GM19239 (cell line): ENCODE measurements at places on chromosomes 16 and 17.

- DNase-seq: no peak
These were observed 56.1 kb upstream of the TOX3 start for GRCh38 chr16:52603015-52603414.

GRCh38 chr16:3949946-3950342 lies 69.4 kb upstream of the CREBBP start:
- DNase-seq: no peak

DNA sequence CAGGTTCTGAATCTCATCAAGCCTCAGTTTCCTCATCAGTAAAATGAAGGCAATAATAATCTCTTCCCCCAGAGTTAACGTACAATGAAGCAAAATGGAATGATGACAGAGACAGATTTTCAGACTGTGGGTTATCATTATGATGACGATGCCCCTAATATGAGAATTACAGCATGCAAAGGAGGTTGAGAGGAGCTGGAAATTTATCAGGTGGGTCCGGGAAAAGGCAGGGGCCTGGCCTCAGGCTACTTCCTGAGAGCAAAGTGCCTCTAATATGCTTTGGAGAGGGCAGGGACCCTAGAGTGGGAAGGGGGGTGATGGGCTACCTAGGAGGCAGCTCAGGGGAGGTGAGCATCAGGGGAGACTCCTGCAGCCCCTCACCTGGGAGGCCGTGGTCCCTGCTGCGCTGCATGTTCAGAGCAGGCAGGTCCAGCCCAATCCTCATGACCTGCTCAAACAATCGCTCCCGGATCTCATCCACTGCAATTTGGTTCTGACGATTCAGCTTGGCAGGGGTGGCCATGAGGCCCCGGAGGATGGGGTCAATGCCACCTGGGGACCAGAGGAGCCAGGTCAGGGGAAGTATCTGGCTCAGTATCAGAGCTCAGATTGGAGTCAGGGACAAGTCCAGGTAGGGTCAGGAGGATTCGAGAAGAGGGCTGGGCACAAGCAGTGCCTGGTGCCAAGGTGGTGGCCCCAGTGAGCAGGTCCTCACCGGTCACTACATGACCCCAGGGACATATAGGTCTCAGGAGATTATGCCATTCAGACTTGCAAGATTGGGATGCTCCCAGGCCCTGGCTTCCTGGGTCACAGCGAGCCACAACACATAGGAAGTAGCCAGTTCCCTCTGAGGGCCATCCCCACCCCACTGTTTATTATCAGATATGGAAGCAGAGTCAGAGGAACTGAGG lies 8.1 kb downstream of the MPO start:
- DNase-seq: no peak

DNA sequence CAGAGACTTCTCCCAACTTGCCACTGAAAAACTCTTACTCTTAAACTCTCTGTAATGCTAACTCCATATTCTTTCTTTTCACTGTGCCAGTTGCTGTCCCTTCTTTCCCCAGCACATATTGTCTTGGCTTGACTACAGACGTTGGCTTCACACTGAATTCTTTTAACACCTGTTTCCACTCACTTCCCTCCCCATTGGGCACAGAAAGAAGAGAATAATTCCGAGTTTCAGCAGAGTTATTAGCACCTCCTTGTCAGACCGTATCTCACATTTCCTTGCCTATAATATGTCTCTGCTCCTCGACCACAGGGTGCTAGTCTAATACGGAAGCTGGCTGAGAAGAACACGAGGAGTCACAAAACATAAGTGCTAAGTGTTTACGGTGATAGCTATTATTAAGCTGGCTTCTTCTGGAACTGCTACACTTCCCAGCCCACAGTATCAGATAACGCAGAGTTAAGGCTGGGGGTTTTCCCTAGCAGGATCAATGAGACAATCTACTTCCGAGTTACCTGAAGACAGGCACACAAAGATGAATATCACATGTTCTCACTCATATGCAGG lies 188.5 kb upstream of the CDH8 start:
- DNase-seq: no peak

DNA sequence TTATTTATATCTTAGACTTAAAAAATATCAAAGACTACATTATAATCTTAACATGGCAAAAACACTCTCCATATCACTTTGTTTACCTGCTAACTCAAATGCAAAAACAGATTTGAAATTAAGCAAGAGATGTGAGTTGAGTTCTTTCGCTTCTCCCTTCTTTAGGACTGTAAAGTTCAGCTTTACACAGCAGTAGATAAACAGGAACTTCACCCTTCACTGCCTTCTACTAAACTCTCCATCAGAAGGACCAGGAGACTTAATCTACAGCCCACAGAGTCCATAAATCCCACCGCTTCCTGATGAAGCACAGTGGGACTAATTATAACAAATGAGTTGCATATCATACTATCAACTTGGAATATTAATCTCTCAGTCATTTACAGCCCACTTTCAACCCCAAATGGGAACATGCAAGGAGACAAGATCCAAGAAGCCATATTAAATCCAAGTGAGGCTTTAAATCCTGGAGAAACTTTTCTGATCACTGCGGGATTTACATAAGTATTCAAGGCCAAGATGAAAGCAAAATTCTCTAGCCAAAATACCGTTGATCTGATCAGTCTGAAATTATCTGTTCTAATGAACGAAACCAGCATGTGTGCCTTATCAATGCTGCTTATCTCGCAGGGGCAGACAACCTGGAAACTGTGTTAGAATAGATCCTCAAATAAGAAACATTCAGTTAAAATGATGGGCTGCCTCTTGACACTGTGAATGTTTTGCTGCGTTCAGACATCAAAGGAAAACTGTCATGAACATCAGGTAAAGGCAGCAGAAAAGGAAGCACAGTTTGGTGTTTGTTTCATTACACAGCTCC lies 1.6 kb downstream of the AMFR start:
- DNase-seq: no peak

DNA sequence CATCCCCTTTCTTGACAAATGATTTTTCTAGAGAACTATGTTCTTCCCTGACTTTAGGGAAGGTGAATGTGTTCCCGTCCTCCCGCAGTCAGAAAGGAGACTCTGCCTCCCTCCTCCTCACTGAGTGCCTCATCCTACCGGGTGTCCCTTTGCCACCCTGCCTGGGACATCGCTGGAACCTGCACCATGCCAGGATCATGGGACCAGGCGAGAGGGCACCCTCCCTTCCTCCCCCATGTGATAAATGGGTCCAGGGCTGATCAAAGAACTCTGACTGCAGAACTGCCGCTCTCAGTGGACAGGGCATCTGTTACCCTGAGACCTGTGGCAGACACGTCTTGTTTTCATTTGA lies 7.4 kb downstream of the NAT9 start:
- no peak for DNase-seq

DNA sequence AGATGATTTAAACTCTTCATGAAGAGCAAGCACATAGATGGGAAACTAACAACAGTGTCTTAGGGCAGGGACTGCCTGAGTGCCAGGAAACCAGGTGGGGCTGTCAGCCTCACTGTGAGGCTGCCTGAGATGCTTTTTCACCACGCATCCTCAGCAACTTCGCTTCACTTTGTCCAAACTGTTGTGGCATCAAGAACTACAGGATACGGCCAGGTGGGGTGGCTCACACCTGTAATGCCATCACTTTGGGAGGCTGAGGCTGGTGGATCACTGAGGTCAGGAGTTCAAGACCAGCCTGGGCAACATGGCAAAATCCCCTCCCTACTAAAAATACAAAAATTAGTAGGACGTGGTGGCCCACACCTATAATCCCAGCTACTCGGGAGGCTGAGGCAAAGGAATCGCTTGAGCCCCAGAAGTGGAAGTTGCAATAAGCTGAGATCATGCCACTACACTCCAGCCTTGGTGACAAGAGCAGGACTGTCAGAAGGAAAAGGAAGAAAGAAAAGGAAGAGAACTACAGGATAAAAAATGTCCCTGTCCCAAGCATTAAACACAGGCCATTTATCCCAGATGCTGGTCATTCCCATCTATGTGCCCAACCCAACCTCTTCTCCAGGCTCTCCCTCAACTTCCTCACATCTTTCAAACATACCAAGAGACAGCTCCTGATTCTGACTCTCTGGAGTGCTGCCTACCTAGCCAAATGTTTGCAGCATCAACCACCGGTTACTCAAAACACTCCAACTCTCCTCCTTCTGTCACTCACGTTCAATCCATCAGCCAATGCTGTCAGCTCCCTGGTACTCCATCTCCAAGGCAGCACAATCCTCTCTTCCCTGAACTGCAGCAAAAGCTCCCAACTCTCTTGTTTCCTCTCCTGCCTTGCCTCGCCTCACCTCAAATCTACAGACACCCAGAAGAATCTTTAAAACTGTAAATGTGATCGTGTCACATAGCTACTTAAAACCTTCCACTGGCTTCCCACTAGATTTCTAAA lies 1.6 kb downstream of the EIF4A3 start:
- DNase-seq: no peak
